Stimulated activated CD4-positive, alpha-beta T cell treated with anti-CD3 and anti-CD28 coated beads, Interleukin-1b, Interleukin-23, amount 100 ng/mL, for 48 hours (primary cell): ENCODE measurements at places on chromosomes 1 and 21.

DNA sequence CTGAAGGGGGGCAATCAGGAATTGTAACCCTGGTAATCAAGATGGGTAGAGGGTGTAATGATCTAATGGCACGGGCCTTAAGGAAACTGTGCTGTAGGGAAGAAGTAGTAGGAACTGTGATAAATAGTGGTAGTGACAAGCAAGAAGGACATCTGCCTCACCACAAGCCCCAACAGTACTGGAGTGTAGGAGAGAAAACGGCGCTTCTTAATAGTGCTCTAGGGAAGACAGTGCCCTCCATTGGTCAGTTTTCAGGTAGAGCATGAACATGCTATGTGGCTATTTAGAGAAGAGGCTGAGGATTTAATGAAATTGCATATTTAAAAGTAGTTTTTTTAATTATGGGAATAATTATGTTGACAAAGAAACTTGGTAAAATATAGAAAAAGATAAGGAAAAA lies 32.2 kb downstream of the SLC30A7 start:
- DNase-seq: no peak

- no peak for DNase-seq
These were observed 16.7 kb downstream of the DDX59 start for GRCh38 chr1:200653022-200653462.

DNA sequence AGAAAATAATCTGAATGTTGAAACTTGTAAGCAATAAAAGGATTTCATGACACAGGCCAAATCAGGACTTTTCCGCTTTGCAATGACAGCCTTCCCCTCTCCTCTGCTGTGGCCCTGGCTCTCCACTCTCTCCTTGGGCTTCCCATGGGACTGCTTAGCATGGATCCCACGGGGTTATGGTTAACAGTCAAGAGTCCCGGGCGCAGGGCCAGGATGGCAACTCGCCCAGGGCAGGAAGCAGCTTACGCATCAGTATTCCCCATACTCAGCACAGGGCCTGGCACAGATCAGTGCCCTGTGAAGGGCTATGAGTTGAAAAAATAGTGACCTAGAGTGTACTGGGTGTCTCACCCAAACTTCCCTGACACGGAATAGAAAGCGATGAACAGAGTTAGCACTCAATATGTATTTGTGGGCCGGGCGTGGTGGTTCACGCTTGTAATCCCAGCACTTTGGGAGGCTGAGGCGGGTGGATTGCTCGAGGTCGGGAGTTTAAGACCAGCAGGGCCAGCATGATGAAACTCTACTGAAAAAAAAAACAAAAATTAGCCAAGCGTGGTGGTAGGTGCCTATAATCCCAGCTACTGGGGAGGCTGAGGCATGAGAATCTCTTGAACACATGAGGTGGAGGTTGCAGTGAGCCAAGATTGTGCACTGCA lies 29.1 kb upstream of the GRHL3 start:
- DNase-seq: no peak

DNA sequence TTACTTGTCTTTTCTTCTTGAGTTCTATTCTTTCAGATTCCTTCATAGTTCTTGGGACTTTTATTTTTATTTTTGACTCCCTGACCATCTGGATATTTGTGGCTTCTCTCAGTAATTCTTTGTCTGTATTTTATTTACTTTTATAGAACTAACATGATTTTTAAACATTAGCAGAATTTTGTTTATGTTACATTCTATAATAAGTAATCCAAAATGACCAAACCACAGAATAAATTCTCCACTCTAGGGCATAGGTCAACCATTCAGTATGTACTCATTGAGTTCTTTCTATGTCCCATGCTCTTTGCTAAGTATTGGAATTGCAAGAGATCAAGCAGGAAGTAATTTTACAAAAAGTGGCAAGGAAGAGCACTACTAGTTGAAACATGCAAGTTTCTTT lies 969.0 kb downstream of the TTLL7 start:
- DNase-seq: no peak
